K562 (cell line): ENCODE measurements at places on chromosomes 3 and 15.

DNA sequence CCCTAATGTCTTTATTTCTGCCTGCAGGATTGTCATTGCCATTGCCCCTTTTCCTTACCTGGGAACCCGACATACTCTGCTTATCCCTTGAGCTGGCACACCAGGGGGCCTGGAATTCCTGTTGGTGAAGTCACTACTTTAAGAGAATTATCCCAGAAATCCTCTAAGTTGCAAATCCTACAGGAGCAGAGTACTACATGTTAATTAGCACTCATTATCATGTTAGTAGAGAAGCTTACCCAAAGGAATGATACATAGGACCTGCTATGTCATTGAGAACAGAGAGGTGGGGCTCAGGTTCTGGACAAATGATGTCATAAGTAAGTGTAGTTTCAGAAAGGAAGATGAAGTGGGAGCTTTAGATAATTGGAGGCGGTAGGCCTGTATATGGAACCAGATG, 27.4 kb downstream of the SCG5 start:
- H3K36me3 ChIP-seq: no peaks in the 10 kb centered on the region
- peaks cover 20% of the 10 kb centered on the region for H3K27me3 ChIP-seq
- no peak overlapping the region for H3K27ac ChIP-seq

GRCh38 chr3:170358042-170359010, 811 bp downstream of the SKIL start:
- H3K4me3 ChIP-seq: peak overlapping the region; percentile 80
- H3K27ac ChIP-seq: peak overlapping the region; percentile 95
- H3K27me3 ChIP-seq: no peaks in the 10 kb centered on the region
- DNase-seq: peak; percentile 86
- H3K36me3 ChIP-seq: peaks cover 14% of the 10 kb centered on the region
- peaks cover 41% of the 10 kb centered on the region for H3K4me1 ChIP-seq

GRCh38 chr3:32414522-32415202, 23.0 kb downstream of the CMTM7 start:
- no peak overlapping the region for H3K4me3 ChIP-seq
- H3K4me1 ChIP-seq: no peaks in the 10 kb centered on the region
- peaks cover 18% of the 10 kb centered on the region; the same call in 2 of the 3 replicates for H3K27me3 ChIP-seq
- no peak for DNase-seq

DNA sequence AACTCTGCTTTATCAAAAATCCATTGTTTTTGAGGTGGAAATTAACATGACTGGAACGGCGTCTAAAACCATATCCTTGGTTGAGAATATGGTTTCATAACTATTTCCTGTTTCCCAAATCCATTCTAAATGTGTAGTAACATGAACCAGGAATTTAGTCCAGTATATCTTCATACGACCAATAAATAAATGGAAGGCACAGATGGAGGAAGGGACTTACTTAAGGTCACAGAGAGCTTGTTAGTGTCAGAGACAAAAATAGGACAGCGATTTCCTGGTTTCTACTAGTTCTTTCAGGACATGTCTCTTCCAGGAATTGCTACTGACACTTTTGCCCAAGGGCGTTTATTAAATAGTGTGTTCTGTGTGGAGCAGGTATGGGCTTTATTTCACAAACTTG, 41.2 kb downstream of the HES1 start:
- H3K36me3 ChIP-seq: no peaks in the 10 kb centered on the region
- H3K27ac ChIP-seq: peak overlapping the region; percentile 10; the same call in 1 of the 3 replicates
- peaks cover 19% of the 10 kb centered on the region for H3K4me1 ChIP-seq
- no peak overlapping the region for H3K4me3 ChIP-seq
- no peaks in the 10 kb centered on the region for H3K27me3 ChIP-seq

- no peaks in the 10 kb centered on the region for H3K4me1 ChIP-seq
- no peak overlapping the region for H3K4me3 ChIP-seq
- H3K36me3 ChIP-seq: no peaks in the 10 kb centered on the region
- no peak for DNase-seq
- no peak overlapping the region for H3K27ac ChIP-seq
These were observed 242.4 kb downstream of the KCNMB2 start for GRCh38 chr3:178778589-178778988.

- no peak overlapping the region for H3K4me3 ChIP-seq
- peaks cover 8% of the 10 kb centered on the region; the same call in 1 of the 2 replicates for H3K4me1 ChIP-seq
- no peak for DNase-seq
- no peak overlapping the region for H3K27ac ChIP-seq
- peaks cover 3% of the 10 kb centered on the region; the same call in 1 of the 3 replicates for H3K36me3 ChIP-seq
These were observed 3.7 kb downstream of the CBLB start for GRCh38 chr3:105865016-105865623.

GRCh38 chr3:122002611-122003010, 19.4 kb downstream of the ILDR1 start:
- H3K4me1 ChIP-seq: no peaks in the 10 kb centered on the region
- H3K27me3 ChIP-seq: peaks cover 6% of the 10 kb centered on the region
- H3K36me3 ChIP-seq: no peaks in the 10 kb centered on the region
- H3K4me3 ChIP-seq: no peak overlapping the region
- no peak overlapping the region for H3K27ac ChIP-seq

DNA sequence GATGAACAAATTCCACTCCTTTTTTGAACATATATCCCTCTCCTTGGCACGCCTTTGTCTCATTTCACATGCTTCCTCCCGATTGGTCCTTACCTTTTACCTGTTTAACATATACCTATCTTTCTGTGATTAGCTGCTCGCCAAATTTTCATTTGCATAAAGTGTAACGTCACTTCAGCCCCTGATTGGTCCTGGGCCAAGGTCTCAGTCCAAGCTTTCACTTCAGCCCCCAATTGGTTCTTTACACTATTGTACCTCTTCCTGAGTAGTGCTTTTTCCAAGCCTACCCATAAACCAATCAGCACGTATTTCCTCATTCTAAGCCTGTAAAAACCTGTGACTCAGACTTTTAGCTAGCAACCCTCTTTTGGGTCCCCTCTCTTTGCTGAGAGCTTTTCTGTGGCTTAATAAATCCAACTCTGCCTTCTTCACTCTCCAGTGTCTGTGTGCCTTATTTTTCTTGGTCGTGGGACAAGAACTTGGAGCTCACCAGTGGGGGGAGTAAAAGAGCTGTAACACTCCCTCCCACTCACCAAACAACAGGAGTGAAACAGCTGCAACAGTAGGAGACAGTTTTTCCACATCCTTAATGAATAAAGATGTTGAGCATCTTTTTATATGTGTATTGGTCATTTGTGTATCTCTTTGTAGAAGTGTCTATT, 584 bp upstream of the XCR1 start:
- peaks cover 5% of the 10 kb centered on the region for H3K4me1 ChIP-seq
- DNase-seq: no peak
- no peaks in the 10 kb centered on the region for H3K36me3 ChIP-seq
- H3K27ac ChIP-seq: no peak overlapping the region
- no peak overlapping the region for H3K4me3 ChIP-seq

- peak; percentile 54 for DNase-seq
- H3K36me3 ChIP-seq: no peaks in the 10 kb centered on the region
- H3K4me3 ChIP-seq: no peak overlapping the region
- H3K27ac ChIP-seq: no peak overlapping the region
- peaks cover 80% of the 10 kb centered on the region for H3K27me3 ChIP-seq
These were observed 118.7 kb downstream of the NUP210 start for GRCh38 chr3:13301286-13301987.

GRCh38 chr15:99929266-99929665, 196.0 kb upstream of the LYSMD4 start:
- H3K4me3 ChIP-seq: no peak overlapping the region
- H3K27me3 ChIP-seq: 0 out of 2 replicates have a peak, but pooled peaks cover 4% of the 10 kb centered on the region
- no peaks in the 10 kb centered on the region for H3K36me3 ChIP-seq

- H3K4me1 ChIP-seq: no peaks in the 10 kb centered on the region; the same call in 1 of the 3 replicates
- H3K4me3 ChIP-seq: no peak overlapping the region
- peaks cover 10% of the 10 kb centered on the region for H3K27me3 ChIP-seq
- H3K36me3 ChIP-seq: no peaks in the 10 kb centered on the region
- DNase-seq: no peak
- no peak overlapping the region for H3K27ac ChIP-seq
These were observed 17.8 kb upstream of the MCCC1 start for GRCh38 chr3:183117056-183117455.

GRCh38 chr3:169020371-169020770, 643.1 kb downstream of the MECOM start:
- H3K4me1 ChIP-seq: no peaks in the 10 kb centered on the region
- no peaks in the 10 kb centered on the region for H3K27me3 ChIP-seq
- no peak for DNase-seq
- no peaks in the 10 kb centered on the region for H3K36me3 ChIP-seq
- H3K27ac ChIP-seq: no peak overlapping the region

DNA sequence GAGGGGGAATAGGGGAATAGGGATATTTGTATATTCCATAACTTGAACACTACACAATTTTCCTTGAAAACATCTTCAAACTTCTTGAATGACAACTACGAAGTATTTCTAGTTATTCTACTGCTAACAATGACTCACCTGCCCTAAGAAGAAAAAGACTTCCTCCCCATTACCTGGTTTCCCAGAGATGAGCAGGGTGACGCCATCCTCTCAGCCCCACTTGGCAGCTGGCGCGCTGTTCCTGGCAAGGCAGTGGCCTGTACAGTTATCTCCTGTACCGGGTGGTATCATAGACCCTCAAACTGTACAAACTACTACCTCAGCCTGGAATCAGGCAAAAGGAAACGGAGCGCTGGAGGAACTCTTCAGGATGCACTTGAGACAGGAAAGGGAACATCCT, 10.4 kb downstream of the WDR82 start:
- H3K27me3 ChIP-seq: no peaks in the 10 kb centered on the region
- H3K27ac ChIP-seq: no peak overlapping the region
- peaks cover 92% of the 10 kb centered on the region for H3K36me3 ChIP-seq
- H3K4me3 ChIP-seq: no peak overlapping the region
- H3K4me1 ChIP-seq: peaks cover 2% of the 10 kb centered on the region; the same call in 2 of the 3 replicates
